ENCODE measurements at places on chromosomes 13 and 19. TPM values are rescaled to one million over a fixed set of nuclear protein-coding genes. Genes with fewer than 3 reads are reported as not detected.

CKM gene
- total RNA-seq = 1.3 TPM

SLC7A9 gene
- total RNA-seq = 11.9 TPM

LCP1 gene
- total RNA-seq = 30.6 TPM

TEX29 gene
- not detected for total RNA-seq

IZUMO4 gene
- total RNA-seq = 1.4 TPM

FAM216B gene
- total RNA-seq = 0.80 TPM

CFAP97D2 gene
- not detected for total RNA-seq

PLIN4 gene
- total RNA-seq = 0.60 TPM

CDC42EP5 gene
- total RNA-seq = 46.8 TPM

SRRM5 gene
- total RNA-seq = not detected

NUMBL gene
- total RNA-seq = 15.7 TPM

FUT3 gene
- total RNA-seq = 0.08 TPM

ACTMAP gene
- 3.8 TPM for total RNA-seq

PSG1 gene
- 0.07 TPM for total RNA-seq

DAND5 gene
- not detected for total RNA-seq

PIP5K1C gene
- total RNA-seq = 20.7 TPM

LMTK3 gene
- total RNA-seq = 2.1 TPM

CACNA1A gene
- 2.0 TPM for total RNA-seq

ATP1A3 gene
- not detected for total RNA-seq

VSTM1 gene
- not detected for total RNA-seq

CTXN1 gene
- total RNA-seq = 4.3 TPM

ENOX1 gene
- total RNA-seq = 2.4 TPM

OLFM2 gene
- total RNA-seq = 33.1 TPM

AP2S1 gene
- total RNA-seq = 129 TPM

CD33 gene
- total RNA-seq = not detected

PCP2 gene
- not detected for total RNA-seq

ZNF780B gene
- total RNA-seq = 11.5 TPM

CDX2 gene
- 34.6 TPM for total RNA-seq

DPF1 gene
- total RNA-seq = 1.2 TPM

CGB3 gene
- 1.1 TPM for total RNA-seq

ZNF85 gene
- 12.9 TPM for total RNA-seq

ACP7 gene
- 0.23 TPM for total RNA-seq

CEP89 gene
- total RNA-seq = 8.1 TPM

CAB39L gene
- total RNA-seq = 20.1 TPM

GDF15 gene
- 123 TPM for total RNA-seq

TMPRSS9 gene
- total RNA-seq = not detected

ZNF682 gene
- total RNA-seq = 4.9 TPM

ZNF555 gene
- 7.4 TPM for total RNA-seq

SLC39A3 gene
- 31.4 TPM for total RNA-seq

ATP8A2 gene
- 2.1 TPM for total RNA-seq

RNF17 gene
- total RNA-seq = not detected
